ENCODE measurements at places on chromosomes 7 and 10. TPM values are rescaled to one million over a fixed set of nuclear protein-coding genes. Genes with fewer than 3 reads are reported as not detected.

The STK31 gene
- 0.05 TPM for total RNA-seq

The PPIF gene
- 30.0 TPM for total RNA-seq

The TMEM213 gene
- not detected for total RNA-seq

The GBX1 gene
- total RNA-seq, result not detected

The MEIG1 gene
- not detected for total RNA-seq

The DNAJB6 gene
- 115 TPM for total RNA-seq

The ANKRD7 gene
- 0.49 TPM for total RNA-seq

The SEM1 gene
- 26.7 TPM for total RNA-seq

The ASIC3 gene
- not detected for total RNA-seq

The GIMAP7 gene
- total RNA-seq, result 20.4 TPM

The CALML3 gene
- not detected for total RNA-seq

The SLC18A3 gene
- total RNA-seq, result not detected

The SLC35G1 gene
- 2.9 TPM for total RNA-seq

The FOXP2 gene
- total RNA-seq, result 0.34 TPM

The MMD2 gene
- total RNA-seq, result not detected

The ARMC10 gene
- total RNA-seq, result 25.2 TPM

The CPVL gene
- total RNA-seq, result 2.6 TPM

The NPFFR1 gene
- total RNA-seq, result not detected

The AKR1B15 gene
- not detected for total RNA-seq

The STEAP2 gene
- 0.80 TPM for total RNA-seq

The OR2A1 gene
- not detected for total RNA-seq

The GPER1 gene
- 0.79 TPM for total RNA-seq

The AKR1D1 gene
- not detected for total RNA-seq

The NPS gene
- total RNA-seq, result not detected

The LIPK gene
- not detected for total RNA-seq

The FANK1 gene
- total RNA-seq, result 1.9 TPM

The GJD4 gene
- total RNA-seq, result not detected

The PRF1 gene
- not detected for total RNA-seq

The PON1 gene
- not detected for total RNA-seq

The TDRD1 gene
- total RNA-seq, result not detected

The CCDC71L gene
- total RNA-seq, result 53.9 TPM
